Nephron progenitor cell (in vitro differentiated cells): ENCODE measurements at places on chromosomes 7 and 10.
A peak's percentile ranks its signal among the peaks of the same experiment; 100 is the strongest.

- DNase-seq: no peak
Measured at GRCh38 chr7:18939771-18940592, 177.5 kb downstream of the TWIST1 start.

GRCh38 chr10:90712529-90712928, 145.3 kb downstream of the HTR7 start:
- no peak for DNase-seq

GRCh38 chr7:16084370-16084769, 337.0 kb downstream of the CRPPA start:
- DNase-seq: no peak

DNA sequence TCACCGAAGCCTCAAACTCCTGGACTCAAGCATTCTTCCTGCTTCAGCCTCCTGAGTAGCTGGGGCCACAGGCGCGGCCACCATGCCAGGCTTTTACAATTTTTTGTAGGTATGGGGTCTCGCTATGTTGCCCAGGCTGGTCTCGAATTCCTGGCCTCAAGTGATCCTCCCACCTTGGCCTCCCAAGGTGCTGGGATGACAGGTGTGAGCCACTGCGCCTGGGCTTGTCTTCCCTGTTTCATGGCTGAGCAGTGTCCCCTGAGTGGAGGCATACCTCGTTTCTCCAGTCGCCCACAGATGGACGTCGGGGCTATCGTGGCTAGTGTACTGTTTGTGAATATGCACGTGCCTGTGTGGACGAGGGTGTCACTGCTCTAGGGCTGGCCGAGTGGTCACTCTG, 11.3 kb downstream of the INPP5A start:
- no peak for DNase-seq

GRCh38 chr7:30934732-30935568, 23.3 kb downstream of the AQP1 start:
- no peak for DNase-seq

DNA sequence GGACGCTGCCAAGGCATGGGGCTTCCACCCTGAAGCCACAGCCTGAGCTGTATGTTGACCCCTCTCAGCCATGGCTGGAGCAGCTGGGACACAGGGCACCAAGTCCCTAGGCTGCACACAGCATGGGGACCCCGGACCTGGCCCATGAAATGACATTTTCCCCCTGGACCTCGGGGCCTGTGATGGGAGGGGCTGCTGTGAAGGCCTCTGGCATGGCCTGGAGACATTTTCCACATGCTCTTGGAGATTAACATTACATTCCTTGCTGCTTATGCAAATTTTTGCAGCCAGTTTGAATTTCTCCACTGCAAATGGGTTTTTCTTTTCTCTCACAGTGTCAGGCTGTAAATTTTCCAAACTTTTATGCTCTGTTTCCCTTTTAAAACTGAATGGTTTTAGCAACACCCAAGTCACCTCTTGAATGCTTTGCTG, 463.6 kb downstream of the ZWINT start:
- DNase-seq: peak; percentile 3

- no peak for DNase-seq
Measured at GRCh38 chr10:127971963-127972615, 65.2 kb downstream of the PTPRE start.

- DNase-seq: peak; percentile 56
Measured at GRCh38 chr7:151114151-151115090, 28.1 kb downstream of the AGAP3 start.

DNA sequence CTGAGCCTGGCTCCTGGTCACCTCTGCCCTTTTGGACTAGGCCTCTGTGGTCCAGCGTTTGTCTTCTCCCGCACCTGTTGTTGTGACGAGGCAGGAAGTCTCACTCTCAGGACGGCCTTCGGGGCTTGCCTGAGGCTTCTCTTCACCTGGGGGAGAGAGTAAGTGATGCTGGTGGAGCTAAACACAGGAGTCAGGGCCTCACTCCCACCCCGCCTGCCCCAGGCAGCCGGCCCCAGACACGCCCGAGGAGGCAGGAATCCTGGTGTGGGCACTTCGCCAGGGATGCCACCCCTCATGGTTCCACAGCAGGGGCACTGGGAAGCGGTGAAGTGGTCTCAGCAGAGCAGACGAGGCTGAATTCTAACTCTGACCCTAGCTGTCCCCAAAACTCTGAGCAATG, 42.4 kb downstream of the IL2RA start:
- no peak for DNase-seq

DNA sequence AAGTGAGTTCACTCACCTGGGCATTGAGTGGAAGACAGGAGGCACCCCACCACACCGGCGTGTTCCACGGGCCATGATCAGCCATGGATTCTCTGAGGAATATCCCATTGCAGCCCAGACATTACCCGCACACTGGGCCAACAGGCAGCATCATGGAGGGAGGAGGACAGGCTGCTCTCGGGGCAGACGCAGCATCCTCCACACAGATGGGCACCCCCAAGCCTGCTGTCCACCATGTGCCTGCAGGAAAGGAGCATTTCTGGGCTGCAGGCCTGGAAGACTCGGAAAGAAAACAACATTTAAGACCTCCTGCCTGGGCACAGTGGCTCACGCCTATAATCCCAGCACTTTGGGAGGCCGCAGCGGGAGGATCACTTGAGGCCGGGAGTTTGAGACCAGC, 71.0 kb upstream of the SH2B2 start:
- no peak for DNase-seq

GRCh38 chr10:132914732-132915131, 27.6 kb downstream of the CFAP46 start:
- DNase-seq: no peak

GRCh38 chr10:128377988-128378387, 251.8 kb upstream of the MKI67 start:
- DNase-seq: no peak

GRCh38 chr10:19133992-19134391, 85.4 kb downstream of the MALRD1 start:
- no peak for DNase-seq

DNA sequence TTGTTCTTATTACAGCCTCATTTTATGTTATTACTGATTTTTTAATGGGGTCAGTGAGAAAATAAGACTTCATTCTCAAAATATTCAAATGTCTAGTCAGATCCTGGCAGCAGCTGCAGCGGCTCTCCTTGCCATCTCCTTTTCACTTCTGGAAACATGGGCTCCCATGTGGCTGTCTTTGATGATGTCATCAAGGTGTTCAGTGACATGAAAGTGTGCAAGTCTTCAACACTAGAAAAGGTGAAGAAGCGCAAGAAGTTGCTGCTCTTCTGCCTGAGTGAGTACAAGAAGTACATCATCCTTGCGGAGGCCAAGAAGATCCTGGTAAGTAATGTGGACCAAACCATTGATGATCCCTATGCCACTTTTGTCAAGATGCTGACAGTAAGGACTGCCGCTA, 19.6 kb downstream of the KLLN start:
- DNase-seq: no peak

DNA sequence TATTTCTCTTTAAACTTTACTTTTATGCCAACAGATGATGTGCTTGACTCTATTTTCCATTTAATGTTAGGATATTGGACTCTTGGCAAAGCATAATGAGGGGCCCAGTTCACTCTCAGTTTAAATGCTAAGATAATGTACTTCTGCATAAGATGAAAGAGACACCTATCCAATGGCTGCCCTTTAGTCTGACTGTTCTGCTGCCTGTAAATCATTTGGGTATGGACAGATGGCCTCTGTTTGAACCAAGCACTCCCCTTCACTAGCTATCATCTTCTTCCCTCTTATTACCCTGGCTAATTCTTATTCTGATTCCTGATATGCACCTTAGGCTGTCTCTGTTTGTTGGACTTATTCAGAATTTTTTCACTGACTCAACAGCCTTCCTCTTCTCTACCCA, 72.1 kb downstream of the SEM1 start:
- DNase-seq: no peak

DNA sequence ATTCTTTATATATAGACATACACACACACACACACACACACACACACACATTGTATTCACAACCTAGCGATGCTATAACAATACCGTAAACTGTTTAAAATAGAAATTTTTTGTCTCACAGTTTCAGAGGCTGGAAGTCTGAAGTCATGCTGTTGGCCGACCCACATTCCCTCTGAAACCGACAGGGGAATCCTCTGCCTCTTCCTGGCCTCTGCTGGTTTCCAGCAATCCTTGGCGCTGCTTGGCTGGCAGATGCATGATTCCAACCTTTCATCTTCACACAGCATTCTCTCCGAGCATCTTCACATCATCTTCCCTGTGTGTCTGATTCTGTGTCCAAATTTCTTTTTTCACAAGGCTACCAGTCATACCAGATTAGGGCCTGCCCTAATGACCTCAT, 94.8 kb downstream of the CCDC71L start:
- no peak for DNase-seq

GRCh38 chr7:2504889-2505375, 14.6 kb upstream of the LFNG start:
- DNase-seq: no peak

DNA sequence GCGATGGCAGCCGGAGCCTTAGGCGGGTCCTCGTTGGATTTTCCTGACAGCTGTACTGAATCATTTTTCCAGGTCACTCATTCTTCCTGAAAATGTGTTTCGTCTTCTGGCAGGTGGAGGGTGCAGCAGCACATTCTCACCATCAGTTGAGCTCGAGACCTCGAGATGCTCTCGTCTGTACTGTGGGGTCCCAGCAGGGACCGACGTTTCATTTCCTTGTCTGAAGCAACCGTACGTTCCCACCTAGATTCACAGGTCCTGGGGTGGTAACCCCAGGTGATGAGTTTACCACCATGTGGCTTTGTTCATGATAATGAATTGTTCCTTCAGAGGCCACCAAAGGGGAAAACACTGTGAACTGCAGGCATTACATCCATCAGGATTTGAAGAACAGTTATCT, 298.5 kb upstream of the FOXK1 start:
- no peak for DNase-seq

- no peak for DNase-seq
Measured at GRCh38 chr7:81298951-81299666, 380.3 kb upstream of the SEMA3C start.

DNA sequence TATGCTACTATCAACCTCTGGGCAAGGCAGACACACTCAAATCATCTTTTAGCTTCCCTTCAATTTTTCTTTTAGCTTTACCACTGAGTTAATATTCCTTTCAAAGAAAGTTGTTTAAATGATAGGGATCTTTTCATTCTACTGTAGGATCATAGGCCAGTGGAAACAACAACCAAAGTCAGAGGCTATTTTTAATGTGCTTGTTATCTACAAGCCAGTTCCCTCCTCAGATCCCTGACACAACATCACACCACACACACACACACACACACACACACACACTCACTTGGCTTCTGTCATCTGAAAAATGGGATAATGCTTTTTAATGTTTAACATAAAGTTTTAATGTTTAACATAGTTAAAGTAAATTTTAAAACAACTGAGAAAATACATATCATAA, 106.7 kb upstream of the CAV2 start:
- DNase-seq: no peak

DNA sequence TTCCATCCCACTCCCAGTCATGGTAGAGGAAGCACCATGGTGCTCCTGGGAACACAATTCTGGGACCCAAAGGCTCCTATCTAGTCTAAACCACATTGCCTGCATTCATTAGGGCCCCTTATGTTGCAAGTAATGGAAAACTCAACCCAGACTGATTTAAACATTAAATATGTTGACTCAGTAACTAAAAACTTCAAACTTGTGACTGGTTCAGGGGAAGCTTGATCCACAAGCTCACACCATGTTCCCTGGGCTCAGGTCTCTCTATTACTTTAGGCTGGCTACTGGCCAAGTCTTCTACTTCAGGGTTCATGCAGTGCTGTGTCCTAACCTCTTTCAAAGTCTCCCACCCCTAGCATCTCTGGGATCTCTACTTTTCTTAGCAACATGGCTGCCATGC, 13.1 kb downstream of the WNT16 start:
- no peak for DNase-seq

DNA sequence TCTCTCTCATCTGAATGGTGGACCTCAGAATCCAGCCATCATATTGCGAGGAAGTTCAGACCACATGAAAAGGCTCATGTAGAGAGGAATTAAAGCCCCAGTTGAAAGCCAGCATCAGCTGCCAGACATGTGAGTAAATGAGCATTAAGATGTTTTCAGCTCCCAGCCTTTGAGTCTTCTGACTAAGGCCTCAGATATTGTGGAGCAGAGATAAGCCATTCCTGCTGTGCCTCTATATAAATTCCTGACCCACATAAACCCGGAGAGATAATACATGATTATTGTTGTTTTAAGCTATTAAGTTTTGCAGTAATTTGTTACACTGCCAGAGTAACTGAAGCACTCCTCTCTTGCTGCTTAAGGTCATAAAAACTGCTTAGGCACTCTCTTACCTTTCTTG, 14.6 kb downstream of the FAM149B1 start:
- no peak for DNase-seq

- no peak for DNase-seq
Measured at GRCh38 chr10:84499846-84500245, 171.5 kb downstream of the CCSER2 start.

GRCh38 chr10:4409319-4409718, 416.7 kb upstream of the AKR1E2 start:
- DNase-seq: no peak

DNA sequence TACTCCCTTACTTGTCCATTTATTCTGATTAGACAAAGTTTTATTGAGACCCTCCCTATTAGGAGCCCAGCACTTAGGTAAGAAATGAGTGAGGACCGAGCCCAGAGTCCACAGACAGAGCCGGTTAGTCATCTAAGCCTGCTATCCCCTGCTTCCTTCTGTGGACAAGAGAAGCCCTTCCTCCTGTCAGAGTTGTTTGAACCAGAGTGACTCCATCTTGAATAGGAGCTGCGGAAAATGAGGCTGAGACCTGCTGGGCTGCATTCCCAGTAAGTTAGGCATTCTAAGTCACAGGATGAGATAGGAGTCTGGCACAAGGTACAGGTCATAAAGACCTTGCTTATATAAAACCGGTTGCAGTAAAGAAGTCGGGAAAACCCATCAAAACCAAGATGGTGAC, 109.1 kb downstream of the CPXM2 start:
- no peak for DNase-seq

DNA sequence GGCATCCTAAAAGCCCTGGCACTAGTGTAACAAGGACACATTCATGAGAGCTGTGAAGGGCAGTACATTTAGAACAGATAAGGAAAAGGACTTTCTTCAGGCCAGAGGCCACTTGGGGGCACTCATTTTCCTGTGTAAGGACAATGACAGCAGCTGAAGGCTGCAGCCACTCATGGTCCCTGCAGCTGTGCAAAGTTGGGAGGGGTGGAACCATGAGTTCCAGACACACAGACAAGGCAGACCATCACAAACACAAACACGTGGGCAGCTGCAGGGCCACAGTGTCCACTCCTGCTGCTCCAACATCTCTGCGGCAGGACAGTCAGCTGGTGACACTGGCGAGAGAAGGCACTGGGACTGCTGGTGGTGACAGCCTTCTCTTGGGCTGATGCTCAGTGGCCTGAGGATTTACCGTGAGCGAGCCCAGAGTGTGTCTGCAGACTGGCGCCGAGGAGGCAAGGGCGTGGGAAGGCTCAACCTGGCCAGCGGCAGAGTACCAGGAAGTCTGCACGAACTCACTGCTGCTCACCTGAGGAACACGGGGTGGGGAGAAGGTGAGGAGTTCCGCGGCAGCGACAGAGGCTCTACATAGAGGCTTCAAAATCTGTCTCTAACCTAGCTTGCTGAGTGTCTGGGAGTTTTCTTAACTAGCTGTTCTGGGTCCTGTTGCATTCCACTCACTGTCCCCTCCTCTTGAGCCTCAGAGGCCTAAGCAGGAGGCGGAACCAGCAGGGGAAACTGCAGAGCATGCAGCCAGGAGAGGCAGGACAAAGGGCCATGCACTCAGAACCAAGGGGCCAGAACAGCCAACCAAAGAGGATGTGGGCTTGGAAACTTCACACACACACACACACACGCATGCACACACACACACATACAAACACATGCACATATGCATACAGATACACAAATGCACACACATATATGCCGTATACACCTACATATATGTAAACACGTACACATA, 76.5 kb upstream of the DDC start:
- no peak for DNase-seq
